Stimulated activated CD8-positive, alpha-beta memory T cell treated with anti-CD3 and anti-CD28 coated beads, Interleukin-7, amount 100 ng/mL, for 4 hours (primary cell): ENCODE measurements at places on chromosomes 6 and 20.

GRCh38 chr6:10528158-10528981 is 7.2 kb downstream of the GCNT2 start:
- DNase-seq: no peak

DNA sequence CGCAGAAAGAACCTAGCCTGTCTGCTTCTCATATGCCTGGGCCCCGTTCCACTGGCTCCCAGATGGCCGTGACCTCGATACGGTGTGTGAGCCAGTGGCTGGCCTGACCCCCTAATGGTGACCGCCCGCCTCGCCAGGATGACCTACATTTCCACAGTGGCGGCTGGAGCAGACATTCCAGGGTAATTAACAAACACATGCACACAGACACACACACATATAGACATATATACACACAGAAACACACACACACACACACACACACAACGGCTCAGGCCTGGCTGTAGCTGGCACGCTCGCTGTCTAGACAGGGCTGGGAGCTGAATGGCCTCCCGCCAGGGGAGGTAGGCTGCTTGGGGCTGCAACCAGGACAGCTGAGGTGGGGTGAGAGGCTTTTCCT is 227.1 kb downstream of the ANKRD60 start:
- DNase-seq: no peak

- no peak for DNase-seq
Measured at GRCh38 chr20:54212226-54212625, 4.3 kb downstream of the PFDN4 start.

DNA sequence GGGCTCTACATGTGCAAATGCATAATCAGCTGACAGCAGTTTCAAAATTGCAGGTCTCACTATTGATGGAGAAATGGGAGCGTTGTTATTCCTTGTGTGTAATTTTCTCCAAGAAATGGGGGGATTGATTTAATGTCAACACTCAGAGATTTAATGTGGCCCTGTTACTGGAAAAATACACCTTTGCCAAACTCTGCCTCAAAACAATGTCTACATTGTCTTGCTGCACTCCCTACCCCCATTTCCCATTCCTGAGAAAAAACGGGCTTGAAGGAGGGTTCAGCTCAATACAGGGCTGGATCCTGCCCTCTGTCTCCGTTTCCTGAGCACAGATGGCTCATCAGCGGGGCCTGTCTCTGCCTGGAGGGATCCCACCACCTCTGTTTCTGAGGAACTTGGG is 18.4 kb downstream of the EDN3 start:
- DNase-seq: no peak

GRCh38 chr20:12331236-12331635 is 413.5 kb downstream of the BTBD3 start:
- no peak for DNase-seq

DNA sequence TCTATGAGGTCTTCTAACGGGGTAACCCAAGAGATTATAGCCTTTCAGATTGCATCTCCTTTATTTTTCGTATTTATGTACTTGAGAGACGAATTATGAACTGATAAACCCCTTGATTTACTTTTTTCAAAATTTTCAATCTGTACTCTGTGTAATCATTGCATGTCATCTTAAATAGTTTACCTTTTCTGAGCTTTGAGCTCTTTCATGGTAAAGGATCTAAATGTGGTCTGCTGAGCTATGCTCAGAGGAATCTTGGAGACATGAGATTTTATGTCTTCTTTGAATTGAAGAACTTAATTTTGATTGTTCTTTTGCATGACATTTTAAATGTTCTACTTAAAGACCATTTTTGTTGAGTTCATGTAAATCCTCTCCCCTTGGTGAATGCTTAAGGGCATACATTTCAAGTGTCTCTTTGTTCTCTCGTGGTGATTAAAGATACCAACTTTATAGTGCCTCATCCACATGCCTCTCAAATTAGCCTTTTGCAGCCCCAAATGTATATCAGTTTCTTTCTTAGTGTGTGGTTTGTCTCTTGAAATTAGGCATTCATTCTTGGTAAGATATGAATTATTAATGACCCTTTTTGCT is 116.3 kb upstream of the SCGN start:
- DNase-seq: no peak
